ENCODE measurements at places on chromosomes 12 and 14.

DNA sequence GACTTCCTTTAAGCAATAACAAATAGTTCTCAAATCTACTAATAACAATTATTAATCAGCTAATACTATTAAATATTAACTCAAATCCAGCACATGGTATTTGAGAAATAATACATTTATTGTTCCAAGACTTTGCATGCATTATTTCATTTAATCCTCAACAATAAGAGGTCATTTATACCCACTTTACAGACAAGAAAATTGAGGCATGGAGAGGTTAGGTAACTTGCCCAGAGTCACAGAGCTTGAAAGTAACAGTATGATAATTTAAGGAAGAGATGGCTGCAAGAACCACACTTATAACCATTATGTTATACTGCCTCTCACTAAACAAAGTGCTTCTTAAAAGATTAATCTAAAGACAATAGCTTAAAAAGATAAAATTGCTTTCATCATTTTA lies 318.9 kb downstream of the SOX5 start:
- no peak for DNase-seq

DNA sequence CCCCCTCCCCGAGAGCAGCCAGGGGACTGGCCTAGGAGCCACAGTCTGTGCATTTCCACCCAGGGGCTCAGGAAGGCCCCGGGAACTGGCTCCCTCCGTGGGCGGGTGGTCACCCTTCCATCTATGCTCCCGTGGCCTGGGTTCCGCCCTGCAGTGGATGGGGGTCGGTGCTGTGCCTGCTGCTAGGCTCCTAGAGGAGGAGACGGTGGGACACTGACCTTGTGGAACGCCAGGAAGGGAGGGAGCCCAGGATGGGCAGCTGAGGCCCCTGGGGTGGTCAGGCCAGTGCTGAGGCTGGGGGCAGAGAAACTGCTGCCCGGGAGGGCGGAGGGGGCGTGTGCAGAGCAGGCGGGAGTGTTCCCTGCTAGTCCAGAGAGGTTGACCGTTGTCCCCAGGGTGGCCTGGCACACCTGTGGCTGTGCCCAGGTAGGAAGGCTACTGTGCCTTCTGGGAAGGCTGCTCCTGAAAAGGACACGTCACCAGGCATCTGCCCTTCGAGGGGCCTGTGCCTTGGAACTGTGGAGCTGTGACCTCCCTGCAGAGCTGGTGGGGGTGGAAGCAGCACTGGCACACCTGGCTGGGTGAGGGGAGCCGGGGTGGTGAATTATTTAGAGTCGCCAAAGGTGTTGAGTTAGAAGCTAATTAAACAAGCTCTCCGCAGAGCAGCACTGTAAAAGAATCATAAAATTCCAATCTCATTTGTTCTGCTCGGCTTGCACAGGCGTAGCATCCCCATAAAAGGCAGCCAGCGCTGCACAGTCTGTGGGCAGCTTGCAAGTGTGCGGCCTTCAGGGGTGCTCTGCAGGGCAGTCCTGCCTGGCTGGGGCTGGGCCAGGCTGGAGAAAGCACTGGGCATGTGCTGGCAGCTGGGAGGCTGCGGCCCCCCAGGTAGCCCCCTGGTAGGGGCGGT lies 145.1 kb downstream of the KIF26A start:
- no peak for DNase-seq

GRCh38 chr14:64324895-64325294 lies 30.7 kb upstream of the ESR2 start:
- no peak for DNase-seq

- no peak for DNase-seq
Measured at GRCh38 chr12:8018666-8019581, 13.6 kb upstream of the FOXJ2 start.

DNA sequence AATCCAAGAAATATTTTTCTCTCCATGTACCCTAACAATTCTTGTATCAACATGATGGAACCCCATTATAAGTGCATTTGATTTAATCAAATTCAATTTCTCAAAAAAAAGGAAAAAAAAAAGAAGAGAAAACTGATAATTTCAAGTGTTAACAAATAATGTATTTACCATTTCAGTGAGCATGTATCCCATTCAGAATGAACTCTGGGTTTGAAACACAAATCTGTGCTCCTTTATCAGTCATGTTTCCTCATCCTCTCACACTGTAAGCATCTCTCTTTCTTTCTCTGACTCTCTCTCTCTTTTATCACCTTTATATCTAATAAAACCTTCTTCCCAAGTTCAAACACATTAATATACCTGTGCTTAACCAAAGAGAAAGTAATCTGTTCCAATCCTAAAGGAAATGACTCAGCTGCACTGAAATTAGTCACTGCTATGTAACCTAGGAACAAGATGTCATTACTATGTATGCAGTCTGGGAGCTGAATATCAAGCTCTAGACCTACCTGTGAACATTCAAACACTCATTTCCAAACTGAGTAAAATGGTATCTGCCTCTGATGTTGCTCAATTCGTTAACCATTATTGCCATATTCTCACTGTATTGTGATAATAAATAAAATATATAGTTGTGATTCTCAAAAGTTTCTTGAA lies 135.0 kb upstream of the LRIG3 start:
- DNase-seq, result no peak

DNA sequence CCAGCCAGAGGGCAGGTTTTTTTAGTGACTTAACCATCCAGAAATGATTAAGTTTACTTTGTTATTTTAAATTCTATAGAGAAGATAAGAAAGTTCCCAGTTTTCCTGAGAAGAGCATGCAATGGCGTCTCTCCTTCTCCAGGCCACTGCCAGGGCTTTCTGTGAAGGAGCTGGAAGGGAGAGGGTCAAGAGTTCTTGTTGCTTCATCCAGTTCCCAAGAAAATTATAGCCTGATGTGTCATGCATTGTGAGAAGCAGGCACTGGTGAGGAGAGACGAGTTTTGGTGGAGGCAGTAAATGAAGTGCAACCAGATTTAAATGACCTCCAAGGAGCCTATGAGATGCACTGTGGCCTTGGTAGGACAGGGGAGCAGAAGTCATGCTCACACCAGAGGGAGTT lies 14.2 kb downstream of the ELK3 start:
- no peak for DNase-seq

GRCh38 chr14:99644035-99644587 lies 818 bp upstream of the HHIPL1 start:
- DNase-seq, result no peak

DNA sequence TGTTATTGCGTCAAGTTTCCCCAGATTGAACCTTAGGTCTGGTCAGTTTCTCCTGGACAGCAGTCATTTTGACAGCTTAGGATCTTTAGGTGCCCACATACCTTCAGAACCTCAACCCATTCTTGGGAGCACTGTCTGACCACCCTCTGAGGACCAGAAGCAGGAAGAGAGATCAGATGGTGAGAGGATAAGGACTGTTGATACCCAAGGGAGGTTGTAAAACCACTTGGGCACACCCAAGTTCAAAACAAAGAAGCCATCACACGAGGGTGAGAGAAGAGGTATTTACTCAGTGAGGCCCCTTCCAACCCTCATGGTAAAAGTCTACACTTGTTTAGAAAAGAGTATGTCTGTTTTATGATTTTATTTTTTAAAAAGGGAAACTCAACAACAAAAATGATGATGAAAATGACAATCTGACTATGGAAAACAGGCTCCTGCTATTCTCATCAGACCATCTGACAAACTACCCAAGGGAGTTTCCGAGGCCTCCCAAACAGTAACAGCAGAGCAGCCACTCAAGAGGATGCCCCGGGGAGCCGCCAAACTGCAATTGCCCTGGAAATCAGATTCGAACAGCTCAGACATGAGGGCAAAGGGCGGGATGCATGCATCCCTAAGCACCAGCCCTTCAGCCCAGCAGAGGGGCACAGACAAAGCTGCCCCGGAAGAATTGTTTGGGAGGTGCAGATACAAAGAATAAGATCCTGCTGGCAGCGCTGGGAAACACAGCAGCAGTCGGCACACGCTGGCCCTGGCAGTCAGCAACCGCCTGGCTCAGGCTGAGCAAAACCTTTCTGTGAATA lies 162.6 kb upstream of the PLEKHG7 start:
- DNase-seq, result no peak

- no peak for DNase-seq
Measured at GRCh38 chr14:38197784-38198335, 9.8 kb upstream of the SSTR1 start.

DNA sequence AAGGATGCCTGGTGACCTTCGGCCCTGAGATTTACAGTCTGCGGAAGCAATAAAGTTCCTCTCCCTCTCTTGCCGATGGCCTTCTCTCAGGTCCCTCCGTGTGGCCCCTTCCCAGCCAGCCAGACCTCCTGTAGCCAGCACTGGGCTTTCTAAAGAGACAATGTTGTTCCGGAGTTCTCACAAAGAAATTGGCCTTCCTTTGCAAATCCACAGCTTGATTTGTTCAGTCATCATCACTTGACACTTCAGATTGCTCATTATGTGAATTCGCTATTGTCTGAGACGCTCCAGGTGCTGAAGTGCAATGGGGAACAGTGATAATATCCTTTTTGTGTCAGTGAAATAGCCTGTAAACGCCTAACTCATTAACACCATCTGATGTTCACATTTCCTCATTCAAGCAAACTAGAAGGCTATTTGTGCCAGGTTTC lies 43.7 kb upstream of the GPHB5 start:
- no peak for DNase-seq

DNA sequence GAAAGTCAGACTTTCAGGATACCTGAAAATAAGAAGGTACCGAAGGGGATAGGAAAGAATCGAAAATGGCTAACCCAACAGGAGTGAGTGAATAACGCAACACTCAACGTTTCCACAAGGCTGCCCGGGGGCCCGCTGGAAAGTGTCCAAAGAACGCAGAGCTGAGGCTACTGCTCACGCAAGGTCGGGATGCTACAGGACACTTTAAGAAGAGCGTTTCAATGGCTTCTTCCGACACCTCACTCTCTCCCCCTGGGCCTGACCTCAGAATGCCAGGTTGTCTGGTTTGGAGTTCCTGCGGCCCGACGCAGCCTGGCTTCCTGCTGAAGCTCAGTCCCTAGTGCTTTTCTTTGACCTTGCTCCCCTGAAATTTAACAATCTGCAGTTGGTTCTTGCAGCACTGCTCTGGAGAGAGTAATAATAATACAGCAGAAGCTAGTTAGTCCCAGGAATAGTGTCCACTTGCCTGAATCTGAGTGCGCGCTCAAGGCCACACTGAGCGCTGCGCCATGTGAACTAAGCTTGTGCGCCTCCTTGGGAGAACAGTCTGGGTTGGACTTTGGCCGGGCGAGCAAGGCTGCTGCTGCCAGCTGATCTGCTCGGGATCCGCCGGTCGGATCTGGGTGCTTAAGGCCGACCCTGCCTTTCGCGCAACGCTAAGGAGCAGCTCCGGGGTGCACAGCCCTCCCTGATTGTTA lies 2.0 kb upstream of the ALX1 start:
- no peak for DNase-seq

DNA sequence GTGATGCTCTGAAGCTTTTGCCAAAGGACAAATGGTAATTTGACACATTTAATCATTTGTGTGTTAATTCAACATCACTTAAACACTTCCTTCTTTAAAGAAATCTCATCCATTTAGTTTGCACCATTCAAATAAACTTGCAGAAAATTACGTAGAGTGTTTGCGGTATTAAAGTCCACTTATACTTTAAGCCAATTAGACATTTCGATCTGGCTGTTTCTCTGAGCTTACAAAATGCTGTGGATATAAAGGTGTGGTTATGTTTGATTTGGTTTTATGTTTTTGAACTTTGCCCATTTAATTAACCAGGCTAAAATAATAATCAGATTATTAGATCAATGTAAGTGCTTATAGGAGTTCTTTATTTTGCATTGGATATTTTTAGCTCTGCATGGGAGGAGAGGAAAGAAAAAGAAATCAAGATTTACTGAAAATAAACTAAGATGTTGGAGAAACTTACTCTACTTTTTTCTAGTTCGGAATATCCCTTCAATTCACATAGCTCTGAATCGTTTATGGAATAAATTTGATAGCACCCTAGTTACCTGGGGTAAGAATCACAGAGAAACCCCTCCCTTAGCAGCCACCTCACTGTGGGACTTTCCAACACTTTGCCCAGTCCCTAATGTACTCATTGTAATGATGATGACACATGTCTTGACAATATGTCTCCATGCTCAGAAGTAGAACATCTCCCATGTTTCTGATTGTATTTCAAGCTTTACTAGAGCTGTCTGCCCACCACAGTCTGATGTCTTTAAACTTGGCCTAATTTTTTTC lies 268.0 kb downstream of the BTG1 start:
- DNase-seq, result peak; percentile 36

DNA sequence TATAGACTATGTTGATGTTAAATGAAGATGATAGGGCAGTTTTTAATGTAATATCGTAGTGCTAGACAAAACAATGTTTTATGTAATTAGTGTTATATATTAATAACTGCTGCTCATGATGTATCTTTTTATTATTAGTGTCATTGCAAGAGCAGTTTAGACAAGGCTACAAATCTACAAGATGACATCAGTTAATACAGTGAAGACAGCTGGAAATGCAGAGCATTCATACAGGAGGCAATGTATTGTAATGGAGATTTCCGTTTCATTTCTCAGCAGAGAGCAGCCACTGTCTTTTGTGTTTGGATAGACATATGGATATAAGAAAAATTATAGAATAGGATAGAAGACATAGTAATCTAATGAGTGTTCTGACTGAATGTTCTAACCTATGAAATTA lies 178.0 kb downstream of the FOXG1 start:
- DNase-seq, result no peak

DNA sequence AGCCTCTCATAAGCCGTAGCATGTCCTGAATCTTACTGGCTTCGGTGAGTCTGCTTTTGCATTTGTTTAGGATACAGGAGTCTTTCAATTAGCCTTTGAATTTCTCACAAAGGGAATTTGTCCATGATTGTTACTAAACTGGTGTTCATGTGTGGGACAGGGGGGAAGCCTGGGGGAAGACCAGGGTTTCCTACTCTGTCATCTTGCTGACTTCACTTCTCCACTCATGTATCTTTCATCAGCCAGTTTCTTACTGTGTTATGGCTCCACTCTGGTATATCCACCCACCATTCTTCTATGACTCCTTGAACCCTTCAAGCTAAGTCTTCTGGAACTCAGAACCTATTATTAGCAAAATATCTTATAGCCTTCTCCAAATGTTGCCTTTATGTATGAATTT lies 31.7 kb upstream of the A2M start:
- DNase-seq, result peak; percentile 69

DNA sequence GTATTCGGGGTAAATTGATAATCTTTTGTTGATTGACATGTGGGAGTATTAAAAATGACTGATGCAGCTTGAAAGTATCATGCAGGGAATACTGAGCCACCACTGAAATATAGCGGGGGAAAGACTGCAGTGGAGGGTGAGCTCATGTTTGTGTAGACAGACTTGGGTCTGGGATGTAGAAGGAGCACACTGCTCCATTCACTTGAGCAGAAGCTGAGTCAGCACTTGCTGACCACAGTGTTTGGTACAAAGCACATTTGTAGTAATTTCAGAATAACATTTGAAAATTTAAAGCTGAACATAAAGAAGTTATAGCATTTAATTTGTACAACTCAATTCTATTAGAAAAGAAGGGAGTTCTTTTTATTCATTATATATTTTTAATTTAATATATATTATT lies 304.3 kb upstream of the PRICKLE1 start:
- no peak for DNase-seq

DNA sequence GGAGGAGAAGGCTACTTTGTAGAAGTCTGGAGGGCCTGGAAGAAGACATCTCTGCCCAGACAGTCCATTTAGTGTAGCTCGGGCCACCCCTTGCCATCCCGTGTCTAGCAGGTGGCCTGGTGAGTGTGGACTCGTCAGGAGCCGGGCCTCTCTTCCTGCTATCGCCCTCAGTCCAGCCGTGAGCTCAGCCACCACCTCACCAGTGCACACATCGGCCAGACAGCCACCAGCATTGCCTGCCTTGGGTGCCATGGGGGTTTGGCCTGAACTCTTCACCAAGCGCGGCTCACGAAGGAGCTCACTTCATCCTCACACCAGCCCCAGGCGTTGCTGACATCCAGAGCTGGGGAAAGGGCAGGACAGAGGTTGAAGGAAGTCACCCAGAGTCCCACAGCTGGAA lies 19.6 kb upstream of the TRAF3 start:
- DNase-seq, result no peak

Measured in suppressor macrophage (primary cell).